ENCODE measurements at places on chromosomes 12 and 14.

- peak; percentile 67 for DNase-seq
Measured at GRCh38 chr14:23174296-23175184, 8.9 kb downstream of the SLC7A8 start.

- peak; percentile 41 for DNase-seq
Measured at GRCh38 chr14:35332517-35333263, 40.5 kb downstream of the PSMA6 start.

- no peak for DNase-seq
Measured at GRCh38 chr12:4954621-4955354, 45.1 kb downstream of the KCNA1 start.

DNA sequence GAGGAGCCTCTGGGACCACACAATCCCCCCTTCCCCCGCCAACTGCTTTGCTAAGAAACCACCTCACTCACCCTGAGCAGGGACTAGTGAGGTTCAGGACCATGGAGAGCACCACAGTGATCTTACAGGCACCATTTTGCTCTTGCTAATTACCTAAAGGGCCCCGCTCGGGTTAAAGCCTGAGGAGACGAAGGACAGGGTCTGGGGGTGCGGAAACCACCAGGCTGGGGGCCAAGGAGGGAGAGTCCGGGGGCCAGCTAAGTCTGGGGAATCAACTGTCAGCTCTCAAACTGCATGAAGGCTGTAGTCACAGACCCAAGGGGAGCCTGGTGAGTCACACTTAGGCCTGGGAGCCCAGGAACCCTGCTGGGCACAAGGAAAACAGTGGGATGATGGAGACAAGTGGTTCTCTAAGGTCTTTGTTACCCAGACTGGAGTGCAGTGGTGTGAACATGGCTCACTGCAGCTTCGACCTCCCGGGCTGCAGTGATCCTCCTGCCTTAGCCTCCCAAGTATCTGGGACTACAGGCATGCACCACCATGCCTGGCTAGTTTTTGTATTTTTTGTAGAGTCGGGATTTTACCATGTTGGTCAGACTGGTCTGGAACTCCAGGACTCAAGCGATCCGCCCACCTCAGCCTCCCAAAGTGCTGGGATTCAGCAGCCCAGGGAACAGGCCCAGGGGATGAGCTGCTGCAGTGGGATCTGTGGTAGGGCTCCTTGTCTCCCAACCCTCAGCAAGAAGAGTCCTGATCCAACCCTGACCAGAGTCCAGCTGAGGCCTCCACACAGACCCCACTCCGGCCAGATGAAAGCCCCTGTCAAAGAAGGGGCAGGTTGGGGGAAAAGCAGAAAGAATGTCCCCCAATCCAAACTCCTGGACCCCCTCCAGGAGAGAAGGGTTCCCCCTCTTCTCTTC lies 98.8 kb downstream of the CALM1 start:
- peak; percentile 45 for DNase-seq

DNA sequence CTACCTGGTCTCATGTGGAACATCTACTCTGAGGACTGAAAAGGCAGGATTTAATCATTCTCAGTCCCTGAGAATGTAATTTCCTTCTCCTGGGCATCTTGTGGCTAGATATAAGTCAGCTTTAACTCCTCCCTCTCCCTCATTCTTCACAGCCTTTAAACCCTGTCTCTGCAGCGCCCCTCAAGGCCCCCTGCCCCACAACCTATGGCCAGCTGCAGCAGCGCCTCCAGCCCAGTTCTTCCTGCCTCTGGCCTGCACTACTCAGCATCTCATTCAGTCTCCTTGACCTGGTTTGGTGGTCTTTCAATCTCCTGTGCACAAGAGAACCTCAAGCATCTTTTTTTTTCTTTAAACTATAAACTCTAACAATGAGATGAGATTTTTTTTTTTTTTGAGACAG lies 29.3 kb downstream of the NCKAP5L start:
- no peak for DNase-seq

- no peak for DNase-seq
Measured at GRCh38 chr12:24113701-24114100, 164.2 kb upstream of the SOX5 start.

GRCh38 chr12:13223941-13224340 lies 27.4 kb downstream of the EMP1 start:
- peak; percentile 91 for DNase-seq

- DNase-seq, result no peak
Measured at GRCh38 chr12:117377758-117378157, 16.3 kb upstream of the NOS1 start.

GRCh38 chr12:119432949-119433348 lies 98.4 kb downstream of the CCDC60 start:
- no peak for DNase-seq

GRCh38 chr12:45336762-45337596 lies 121.1 kb downstream of the ANO6 start:
- peak; percentile 80 for DNase-seq

DNA sequence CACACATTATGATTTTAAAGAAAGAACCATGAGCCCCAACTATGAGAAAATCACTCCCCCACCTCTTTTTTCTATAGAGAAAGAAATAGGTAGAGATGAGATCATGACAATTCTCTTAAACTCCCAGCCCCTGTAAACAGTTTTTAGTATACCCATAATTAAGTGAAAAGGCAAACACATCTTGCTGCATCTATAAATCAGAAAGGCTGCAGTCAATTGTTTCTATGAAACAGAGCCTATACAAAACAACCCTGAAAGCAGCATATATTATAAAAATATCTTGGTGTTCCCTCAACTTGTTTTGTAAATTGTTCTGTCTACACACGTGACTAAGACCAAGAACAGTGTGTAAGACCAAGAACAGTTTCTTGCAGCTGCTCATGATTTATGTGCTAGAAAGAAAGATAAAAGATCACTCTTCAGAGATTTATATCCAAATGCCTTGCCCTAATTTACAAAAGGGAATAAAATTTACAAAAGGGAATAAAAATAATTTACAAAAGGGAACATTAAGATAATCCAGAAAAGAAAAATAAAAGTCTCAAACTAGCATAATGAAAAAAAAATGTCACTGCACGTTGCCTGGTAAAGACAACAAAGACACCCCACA lies 4.8 kb downstream of the KITLG start:
- DNase-seq, result no peak

DNA sequence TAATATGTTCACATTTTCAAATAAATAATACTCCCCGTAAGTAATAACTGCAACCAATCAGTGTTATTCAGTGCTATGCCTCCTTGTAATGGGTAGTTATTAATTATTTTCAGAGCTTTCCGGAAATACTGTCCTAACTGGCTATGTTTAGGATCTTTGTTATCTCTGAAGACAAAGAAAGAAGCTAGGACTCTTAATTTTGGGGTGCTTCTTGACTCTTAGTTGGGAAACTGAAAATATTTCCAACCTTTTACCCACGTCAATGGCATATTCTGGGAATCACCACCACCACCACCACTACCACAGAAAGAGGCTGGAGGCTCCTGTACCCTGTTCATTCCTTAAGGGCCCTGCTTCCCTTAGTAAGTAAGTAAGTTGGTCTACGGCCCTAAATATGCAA lies 39.1 kb downstream of the RAD52 start:
- DNase-seq, result no peak

DNA sequence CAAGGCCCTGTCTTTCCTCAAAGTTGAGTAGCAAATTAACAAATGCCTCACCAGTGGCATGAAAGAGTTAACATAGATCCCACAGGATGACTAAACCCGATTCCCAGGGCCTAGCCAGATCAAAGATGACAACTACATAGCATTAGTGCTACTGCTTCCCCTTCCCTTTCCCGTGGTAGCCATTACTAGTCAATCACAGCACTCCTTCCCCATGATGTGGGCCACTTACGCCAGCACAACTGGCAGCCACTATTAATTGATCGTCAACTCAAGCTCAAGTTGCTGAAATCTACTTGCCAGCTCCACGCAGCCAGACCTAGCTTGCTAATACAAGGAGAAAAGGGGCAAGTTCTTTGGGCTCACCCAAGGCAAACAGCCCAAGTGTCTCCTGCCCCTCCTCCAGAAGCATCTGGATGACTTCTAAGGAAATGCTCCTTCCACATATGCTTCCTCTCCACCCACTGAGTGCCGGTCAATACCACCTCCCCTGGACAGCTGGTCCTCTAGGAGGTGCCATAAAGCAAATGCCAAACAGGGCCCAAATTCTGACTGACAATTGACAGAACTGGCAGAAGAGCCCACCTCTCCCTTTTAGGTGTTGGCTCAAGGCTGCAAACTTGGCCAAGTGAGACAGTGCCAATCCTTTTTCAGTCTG lies 72.6 kb downstream of the NUAK1 start:
- no peak for DNase-seq

- peak; percentile 96 for DNase-seq
Measured at GRCh38 chr12:119869720-119870119, 7.4 kb downstream of the CIT start.

- DNase-seq, result no peak
Measured at GRCh38 chr14:68369281-68370056, 423.4 kb downstream of the ZFP36L1 start.

DNA sequence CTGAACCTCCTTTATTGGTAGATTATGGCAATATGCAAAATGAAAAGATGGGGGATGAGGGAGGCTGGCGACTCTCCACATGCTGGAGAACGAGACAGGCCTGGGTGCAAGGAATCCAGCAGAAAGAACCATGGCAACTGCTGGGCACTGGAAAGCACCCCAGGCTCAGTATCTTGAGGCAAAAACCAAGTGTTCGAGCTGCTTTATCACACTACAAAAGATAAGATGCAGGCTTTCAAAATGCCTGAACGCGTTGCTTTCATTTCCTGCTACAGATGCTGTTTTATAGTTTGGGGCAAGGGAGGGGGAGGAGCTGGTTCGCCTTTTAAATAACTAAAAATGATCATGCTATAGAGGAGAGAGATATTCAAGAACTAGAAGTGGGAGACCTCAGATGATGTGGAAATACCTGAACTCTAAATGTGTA lies 38.9 kb downstream of the NIN start:
- no peak for DNase-seq

- DNase-seq, result no peak
Measured at GRCh38 chr12:12779007-12779406, 6.5 kb upstream of the APOLD1 start.

GRCh38 chr12:54521293-54522060 lies 23.9 kb downstream of the NCKAP1L start:
- no peak for DNase-seq

- DNase-seq, result no peak
Measured at GRCh38 chr14:77526266-77526665, 27.6 kb upstream of the ISM2 start.

DNA sequence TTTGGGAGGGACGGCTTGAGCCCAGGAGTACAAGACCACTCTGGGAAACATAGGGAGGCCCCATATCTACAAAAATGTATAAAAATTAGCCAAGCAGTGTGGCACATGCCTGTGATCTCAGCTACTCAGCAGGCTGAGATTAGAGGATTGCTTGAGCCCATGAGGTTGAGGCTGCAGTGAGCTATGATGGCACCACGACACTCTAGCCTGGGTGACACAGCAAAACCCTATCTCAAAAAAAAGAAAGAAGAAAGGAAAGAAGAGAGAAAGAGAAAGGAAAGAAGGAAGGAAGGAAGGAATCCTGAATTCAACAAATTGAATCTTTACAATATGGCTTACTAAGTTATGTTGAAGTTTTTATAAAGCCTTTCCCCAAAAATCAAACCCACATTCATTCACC lies 2.1 kb downstream of the KIF21A start:
- no peak for DNase-seq

- DNase-seq, result no peak
Measured at GRCh38 chr12:89817501-89818226, 109.0 kb upstream of the ATP2B1 start.

DNA sequence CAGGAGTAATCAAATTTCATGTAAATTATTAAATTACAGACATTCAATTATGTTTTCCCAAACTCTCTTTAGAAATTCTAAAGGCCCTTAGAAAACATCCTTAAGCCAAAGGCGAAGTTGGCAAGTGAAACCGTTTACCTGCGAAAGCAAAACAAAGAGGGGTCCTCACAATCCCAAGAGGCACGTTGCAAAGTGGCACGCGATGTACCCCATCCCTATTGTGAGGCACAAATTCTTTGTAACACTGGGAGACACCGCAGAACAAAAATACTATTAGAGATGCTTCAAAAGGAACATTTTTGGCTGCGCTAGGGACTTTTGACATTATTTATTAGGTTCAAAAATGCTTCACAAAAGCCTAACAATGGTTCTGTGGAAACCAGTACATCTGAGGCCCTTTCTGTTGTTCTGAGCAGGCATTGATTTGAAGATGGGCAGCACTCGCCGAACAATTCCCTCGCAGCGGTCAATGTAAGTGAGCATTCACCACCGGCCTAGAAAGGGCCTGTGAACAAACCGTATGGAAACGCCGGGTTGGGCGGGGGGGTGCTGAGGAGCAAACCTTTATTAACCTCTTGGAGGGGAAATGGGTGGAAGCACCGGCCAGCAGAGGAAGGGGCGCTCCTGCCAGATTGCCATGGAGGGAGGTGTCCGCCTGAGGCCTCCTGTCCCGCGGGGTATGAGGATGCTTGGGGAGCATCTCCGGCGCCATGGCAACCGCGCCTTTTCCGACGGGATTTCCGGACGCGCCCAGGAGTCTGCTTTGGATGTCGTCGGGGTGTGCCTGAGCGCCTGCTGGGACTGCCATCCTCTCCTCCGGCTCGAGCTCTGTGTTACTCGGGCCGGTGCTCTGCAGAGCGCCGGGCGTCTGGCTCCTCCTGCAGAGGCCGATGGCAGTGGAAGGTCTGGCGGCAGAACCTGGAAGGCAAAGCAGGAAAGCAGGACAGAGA lies 193.9 kb downstream of the C12orf42 start:
- DNase-seq, result no peak

- DNase-seq, result no peak
Measured at GRCh38 chr14:62546862-62547474, 498.3 kb downstream of the KCNH5 start.

GRCh38 chr12:2551412-2551900 lies 243.3 kb upstream of the FKBP4 start:
- peak; percentile 18 for DNase-seq

GRCh38 chr14:99380402-99380801 lies 100.3 kb downstream of the SETD3 start:
- DNase-seq, result no peak

- peak; percentile 98 for DNase-seq
Measured at GRCh38 chr12:53984901-53985691, at the start of gene HOXC10. TSS of gene HOXC10 (plus strand) at chr12:53985146. CDS start at chr12:53985260, 114 bp downstream.

DNA sequence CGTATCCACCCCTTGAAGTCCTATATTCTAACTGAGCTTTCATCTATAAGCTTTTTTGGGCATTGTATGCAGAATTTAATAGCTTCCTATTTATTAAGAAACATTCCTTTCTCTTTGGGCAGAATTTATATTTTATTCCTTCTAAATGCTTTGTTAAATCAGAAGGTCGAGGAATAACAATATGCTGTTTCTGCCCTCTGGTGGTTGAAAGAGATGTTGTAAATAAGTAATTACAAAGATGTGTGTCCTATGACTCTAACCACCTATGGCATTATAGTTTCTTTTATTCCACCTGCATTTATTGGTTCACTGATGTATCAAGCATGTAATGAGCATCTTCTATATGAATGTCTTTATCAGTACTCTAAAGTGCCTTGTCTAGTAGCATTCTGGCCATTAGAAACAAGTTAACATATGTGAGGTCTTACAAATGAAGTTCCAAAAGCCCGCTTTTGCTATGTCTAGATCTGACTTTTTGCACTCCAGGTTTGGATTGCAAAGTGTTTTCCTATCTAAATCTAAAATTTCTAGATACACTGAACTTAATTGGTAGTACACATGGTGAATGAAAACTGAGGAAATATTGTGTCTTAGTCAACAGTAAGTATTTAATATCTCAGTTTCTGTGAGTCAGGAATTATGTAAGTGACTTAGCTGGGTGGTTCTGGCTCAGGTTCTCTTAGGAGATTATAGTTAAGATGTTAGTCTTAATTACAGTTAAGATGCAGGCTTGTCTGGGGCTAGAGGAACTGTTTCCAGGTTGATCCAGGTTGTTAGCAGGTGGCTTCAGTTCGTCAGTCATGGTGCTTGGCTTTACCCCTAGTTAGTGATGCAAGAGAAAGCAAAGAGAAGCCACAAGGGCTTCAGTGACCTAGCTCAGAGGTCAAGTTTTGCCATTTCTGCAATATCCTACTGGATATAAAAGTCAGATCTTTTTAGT lies 57.5 kb downstream of the PLEKHA5 start:
- peak; percentile 65 for DNase-seq

Measured in AG10803 (cell line).